Effector memory CD8-positive, alpha-beta T cell (primary cell): ENCODE measurements at places on chromosomes 13 and 19.

DNA sequence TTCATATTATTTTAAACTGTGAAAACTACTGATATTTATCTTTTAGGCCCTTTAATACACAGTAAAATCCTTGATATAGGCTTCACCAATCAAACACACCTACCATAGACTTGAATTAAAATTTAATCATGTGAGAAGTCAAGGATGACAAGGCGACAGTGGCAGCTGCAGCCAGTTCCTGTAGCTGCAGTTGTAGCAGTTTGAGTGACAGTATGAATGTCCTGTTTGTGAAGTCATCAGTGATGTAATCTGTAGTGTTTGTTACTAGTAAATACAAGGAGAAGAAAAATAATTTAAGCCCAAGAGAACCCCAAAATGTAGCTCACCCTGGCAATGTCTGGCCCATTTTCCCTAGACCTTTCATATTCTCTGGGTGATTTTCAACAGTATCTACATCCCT lies 897.0 kb downstream of the SLITRK6 start:
- H3K27me3 ChIP-seq: no peaks in the 10 kb centered on the region
- no peak overlapping the region for H3K27ac ChIP-seq
- H3K4me3 ChIP-seq: no peak overlapping the region
- DNase-seq: no peak
- no peaks in the 10 kb centered on the region for H3K4me1 ChIP-seq

GRCh38 chr19:28726533-28727479 lies 486.1 kb downstream of the UQCRFS1 start:
- H3K4me1 ChIP-seq: no peaks in the 10 kb centered on the region
- H3K4me3 ChIP-seq: no peak overlapping the region
- DNase-seq: no peak

DNA sequence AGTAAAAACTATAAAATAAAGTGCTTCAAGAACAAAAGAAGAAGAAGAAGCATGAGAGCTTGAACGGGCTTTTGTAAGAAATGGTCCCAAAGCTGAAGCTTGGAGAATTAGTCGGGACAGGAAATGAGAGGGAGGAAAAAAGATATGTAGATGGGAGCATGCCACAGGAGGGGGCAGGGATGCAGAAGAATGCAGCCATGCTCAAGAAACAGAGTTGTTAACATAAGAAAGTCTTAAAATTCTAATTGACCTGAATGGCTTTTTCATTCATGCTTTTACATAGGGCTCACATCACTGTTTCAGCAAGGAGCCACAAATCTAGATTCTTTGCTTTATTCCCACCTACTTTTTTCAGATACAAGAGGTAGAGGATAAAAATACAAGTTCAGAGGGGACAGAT lies 27.7 kb upstream of the NBEA start:
- H3K4me1 ChIP-seq: no peaks in the 10 kb centered on the region
- no peaks in the 10 kb centered on the region for H3K27me3 ChIP-seq
- H3K27ac ChIP-seq: no peak overlapping the region
- H3K36me3 ChIP-seq: no peaks in the 10 kb centered on the region
- H3K4me3 ChIP-seq: no peak overlapping the region
- no peak for DNase-seq

- peaks cover 2% of the 10 kb centered on the region for H3K4me1 ChIP-seq
- no peak for DNase-seq
- H3K27ac ChIP-seq: no peak overlapping the region
Observed at GRCh38 chr19:31364963-31365362, 15.7 kb upstream of the TSHZ3 start.

DNA sequence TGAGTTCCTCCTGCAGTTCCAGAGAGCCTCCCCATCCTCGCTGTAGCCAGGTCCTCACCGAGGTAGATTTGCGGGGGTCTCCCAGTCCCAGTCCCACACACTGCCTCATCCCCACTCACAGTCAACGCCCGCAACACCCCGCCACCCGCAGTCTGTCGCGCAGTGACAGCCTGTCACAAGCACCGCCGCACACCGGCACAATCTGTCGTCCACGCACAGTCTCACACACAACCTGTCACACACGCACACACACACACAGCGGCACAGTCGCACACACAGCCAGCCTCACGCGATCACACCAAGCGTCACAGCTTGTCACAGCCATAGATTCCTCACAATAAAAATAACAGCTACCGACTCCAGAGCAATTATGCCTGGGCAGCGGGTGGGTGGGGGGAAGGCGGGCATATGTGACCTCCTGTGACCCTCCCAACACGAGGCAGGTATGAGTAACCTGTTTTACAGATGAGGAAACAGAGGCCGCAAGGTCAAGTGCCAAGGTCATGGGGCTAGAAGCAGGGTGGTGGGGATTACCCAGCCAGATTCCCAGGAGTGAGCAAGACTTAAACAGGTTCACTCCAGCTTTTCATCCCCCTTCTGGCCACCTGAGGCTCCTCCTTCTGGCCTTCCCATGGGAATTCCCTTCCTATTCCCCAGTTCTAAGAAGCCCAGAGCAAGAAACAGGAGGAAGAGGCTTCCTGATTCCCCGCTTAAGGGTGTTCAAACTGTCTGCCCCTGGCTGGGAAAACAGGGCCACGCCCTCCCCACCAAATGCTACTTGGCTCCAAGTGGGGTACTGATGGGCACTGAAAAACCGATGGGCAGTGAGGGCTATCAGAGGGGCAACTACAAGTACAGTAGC lies 13.9 kb downstream of the NFIX start:
- peaks cover 11% of the 10 kb centered on the region for H3K36me3 ChIP-seq
- no peak overlapping the region for H3K27ac ChIP-seq
- no peak for DNase-seq
- peaks cover 14% of the 10 kb centered on the region for H3K4me1 ChIP-seq
- peaks cover 47% of the 10 kb centered on the region for H3K27me3 ChIP-seq
- no peak overlapping the region for H3K4me3 ChIP-seq

DNA sequence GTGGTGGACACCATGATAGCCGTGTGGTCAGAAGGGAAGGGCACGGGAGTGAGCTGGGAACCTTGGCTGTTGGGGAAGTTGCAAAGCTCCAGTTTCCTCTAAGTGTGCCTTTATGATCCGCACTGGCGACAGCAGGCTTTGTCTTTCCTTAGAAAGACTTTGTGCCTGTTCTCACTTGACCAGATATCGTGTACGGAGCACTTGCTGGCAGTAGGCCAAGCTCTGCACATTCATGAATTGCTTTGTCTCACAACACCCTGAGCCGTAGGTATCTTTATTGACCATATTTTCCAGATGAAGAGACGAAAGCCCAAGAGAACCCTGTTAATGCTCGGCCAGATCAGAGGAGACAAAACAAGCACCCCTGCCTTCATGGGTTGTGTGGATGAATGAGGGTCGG lies 15.1 kb downstream of the CUL4A start:
- H3K4me3 ChIP-seq: no peak overlapping the region
- H3K4me1 ChIP-seq: peaks cover 33% of the 10 kb centered on the region
- no peaks in the 10 kb centered on the region for H3K27me3 ChIP-seq

GRCh38 chr19:3557461-3558248 lies at the start of gene MFSD12:
MFSD12 (minus strand) TSS chr19:3557586; CDS start chr19:3557403, 183 bp downstream.
- peak within 1 kb of the TSS; percentile 88 for H3K27ac ChIP-seq
- H3K4me1 ChIP-seq: peaks cover 31% of the 10 kb centered on the region
- H3K4me3 ChIP-seq: peak within 1 kb of the TSS; percentile 87
- DNase-seq: peak; percentile 94

DNA sequence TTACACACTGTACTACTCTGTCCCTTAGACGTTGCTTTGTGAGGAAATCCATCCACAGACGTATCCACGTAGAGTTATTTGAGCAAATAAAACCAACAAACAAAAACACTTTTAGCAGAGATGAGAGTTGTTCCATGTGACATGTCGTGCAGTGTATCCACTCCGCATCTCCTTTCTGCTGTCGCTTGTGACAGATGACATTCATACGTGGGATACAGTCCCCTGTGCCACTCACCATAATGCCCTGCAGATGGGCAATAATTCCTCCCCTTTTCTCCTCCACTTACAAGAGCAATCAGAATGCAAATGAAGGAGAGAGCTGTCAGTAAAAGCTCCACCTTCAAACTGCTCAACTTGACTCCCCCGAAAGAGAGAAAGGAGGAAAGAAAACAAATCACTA lies 26.0 kb downstream of the IRS2 start:
- no peaks in the 10 kb centered on the region for H3K27me3 ChIP-seq
- H3K4me3 ChIP-seq: no peak overlapping the region
- peaks cover 31% of the 10 kb centered on the region for H3K36me3 ChIP-seq
- DNase-seq: no peak

GRCh38 chr13:82647540-82647939 lies 1234.7 kb downstream of the SLITRK1 start:
- no peak overlapping the region for H3K27ac ChIP-seq
- H3K27me3 ChIP-seq: no peaks in the 10 kb centered on the region
- DNase-seq: no peak
- no peaks in the 10 kb centered on the region for H3K36me3 ChIP-seq

GRCh38 chr13:97342136-97342535 lies 91.8 kb upstream of the RAP2A start:
- H3K4me3 ChIP-seq: no peak overlapping the region
- no peaks in the 10 kb centered on the region for H3K4me1 ChIP-seq
- peaks cover 6% of the 10 kb centered on the region for H3K36me3 ChIP-seq
- peak overlapping the region; percentile 59 for H3K27ac ChIP-seq

DNA sequence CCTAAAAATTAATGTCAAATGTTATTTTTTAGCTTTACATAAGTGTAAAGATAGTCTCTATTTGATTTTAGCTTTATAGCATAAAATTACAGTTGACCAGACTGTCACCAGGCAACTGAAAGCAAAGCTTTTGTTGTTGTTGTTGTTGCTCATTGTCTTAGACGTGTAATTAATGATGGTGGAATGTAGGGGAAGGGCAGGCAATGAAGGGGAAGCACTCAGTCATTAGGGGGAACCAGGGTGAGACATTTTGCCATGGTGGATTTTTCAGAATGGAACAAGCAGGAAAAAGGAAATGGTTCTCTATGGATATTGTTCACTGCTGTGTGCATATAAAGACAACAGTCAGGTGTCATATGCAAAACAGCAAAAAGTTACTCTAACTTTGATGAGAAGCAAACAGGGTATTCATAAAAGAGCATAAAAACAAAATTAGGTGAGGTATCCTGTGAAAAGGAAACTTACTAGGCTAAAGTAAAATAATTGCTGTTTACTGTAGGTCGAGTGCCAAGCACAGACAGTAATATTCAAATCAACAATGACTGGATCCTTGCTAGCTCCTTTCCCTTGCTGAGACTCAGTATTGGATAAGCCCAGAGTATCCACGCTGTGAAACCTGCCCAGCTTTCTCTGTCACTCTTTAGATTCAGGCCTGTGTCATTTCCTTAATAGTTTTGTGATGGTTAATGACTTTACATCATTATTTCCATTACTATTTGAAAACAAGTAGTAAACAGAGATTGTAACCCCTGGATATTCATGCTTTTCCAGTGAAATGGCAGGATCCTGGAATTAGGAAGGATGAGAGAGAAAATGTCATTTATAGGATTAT lies 110.5 kb downstream of the LRCH1 start:
- H3K4me3 ChIP-seq: no peak overlapping the region
- peaks cover 44% of the 10 kb centered on the region for H3K4me1 ChIP-seq
- peaks cover 3% of the 10 kb centered on the region for H3K36me3 ChIP-seq
- peak overlapping the region; percentile 45 for H3K27ac ChIP-seq
- no peak for DNase-seq

GRCh38 chr13:32587811-32588170 lies 1.5 kb downstream of the PDS5B start:
- H3K4me1 ChIP-seq: peaks cover 44% of the 10 kb centered on the region
- DNase-seq: no peak
- H3K27ac ChIP-seq: peak overlapping the region; percentile 93
- no peaks in the 10 kb centered on the region for H3K27me3 ChIP-seq
- H3K36me3 ChIP-seq: peaks cover 19% of the 10 kb centered on the region

GRCh38 chr19:43501661-43502418 lies 2.7 kb downstream of the PHLDB3 start:
- H3K4me1 ChIP-seq: peaks cover 18% of the 10 kb centered on the region
- H3K27ac ChIP-seq: no peak overlapping the region
- no peaks in the 10 kb centered on the region for H3K27me3 ChIP-seq
- no peak for DNase-seq
- H3K36me3 ChIP-seq: peaks cover 10% of the 10 kb centered on the region

- DNase-seq: no peak
- H3K27me3 ChIP-seq: peaks cover 34% of the 10 kb centered on the region
- H3K36me3 ChIP-seq: no peaks in the 10 kb centered on the region
- H3K4me1 ChIP-seq: no peaks in the 10 kb centered on the region
- no peak overlapping the region for H3K27ac ChIP-seq
Observed at GRCh38 chr19:17041976-17042375, 15.4 kb upstream of the CPAMD8 start.

GRCh38 chr13:59424661-59425060 lies 739.1 kb downstream of the DIAPH3 start:
- no peak for DNase-seq
- no peak overlapping the region for H3K4me3 ChIP-seq
- no peaks in the 10 kb centered on the region for H3K4me1 ChIP-seq
- H3K27ac ChIP-seq: no peak overlapping the region
- H3K36me3 ChIP-seq: no peaks in the 10 kb centered on the region
- H3K27me3 ChIP-seq: peaks cover 7% of the 10 kb centered on the region

DNA sequence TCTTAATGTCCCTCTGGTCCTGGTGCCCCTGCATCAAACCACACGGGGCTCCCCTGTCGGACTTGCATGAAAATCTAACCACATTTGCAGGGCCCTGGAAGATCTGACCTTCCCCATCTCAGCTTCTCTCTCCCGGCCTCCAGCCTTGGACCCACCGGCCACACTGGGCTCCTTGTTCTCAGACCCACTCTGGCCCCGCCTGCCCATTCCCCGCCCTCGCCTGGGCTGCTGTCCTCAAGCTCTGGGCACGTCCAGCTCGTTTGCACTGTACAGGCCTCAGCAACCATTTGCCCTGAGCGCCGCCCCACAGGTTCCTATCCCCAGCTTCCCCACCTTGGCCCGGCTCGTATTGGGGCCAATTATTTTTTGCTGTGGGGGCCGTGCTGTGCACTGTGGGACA lies 10.5 kb downstream of the MYO9B start:
- no peaks in the 10 kb centered on the region for H3K27me3 ChIP-seq
- no peak overlapping the region for H3K27ac ChIP-seq
- no peak for DNase-seq
- peaks cover 16% of the 10 kb centered on the region for H3K36me3 ChIP-seq

- H3K36me3 ChIP-seq: no peaks in the 10 kb centered on the region
- H3K27me3 ChIP-seq: peaks cover 41% of the 10 kb centered on the region
- no peak overlapping the region for H3K4me3 ChIP-seq
- no peak overlapping the region for H3K27ac ChIP-seq
- no peak for DNase-seq
- no peaks in the 10 kb centered on the region for H3K4me1 ChIP-seq
Observed at GRCh38 chr13:110231348-110232047, 75.5 kb downstream of the COL4A1 start.

DNA sequence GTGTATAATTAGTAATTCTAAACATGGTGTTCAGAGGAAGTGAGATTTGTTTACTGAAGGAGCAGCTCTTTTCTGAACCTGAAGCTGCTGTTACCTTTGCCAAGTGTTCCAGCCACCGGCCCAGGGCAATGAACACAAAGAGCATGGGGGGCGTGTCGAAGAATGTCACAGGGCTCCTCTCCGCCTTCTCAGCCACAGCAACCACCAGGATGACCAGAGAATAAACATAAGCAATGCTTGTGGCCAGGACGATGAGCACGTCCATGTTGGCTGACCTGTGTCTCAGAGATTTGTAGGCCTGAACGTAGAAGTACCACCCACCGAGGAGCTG lies 53.1 kb downstream of the ATP7B start:
- peaks cover 6% of the 10 kb centered on the region for H3K4me1 ChIP-seq
- no peaks in the 10 kb centered on the region for H3K36me3 ChIP-seq
- no peak overlapping the region for H3K27ac ChIP-seq
- no peak for DNase-seq
- H3K27me3 ChIP-seq: peaks cover 17% of the 10 kb centered on the region
